ENCODE measurements at places on chromosomes 16 and 17. TPM values are rescaled to one million over a fixed set of nuclear protein-coding genes. Genes with fewer than 3 reads are reported as not detected.

DNA sequence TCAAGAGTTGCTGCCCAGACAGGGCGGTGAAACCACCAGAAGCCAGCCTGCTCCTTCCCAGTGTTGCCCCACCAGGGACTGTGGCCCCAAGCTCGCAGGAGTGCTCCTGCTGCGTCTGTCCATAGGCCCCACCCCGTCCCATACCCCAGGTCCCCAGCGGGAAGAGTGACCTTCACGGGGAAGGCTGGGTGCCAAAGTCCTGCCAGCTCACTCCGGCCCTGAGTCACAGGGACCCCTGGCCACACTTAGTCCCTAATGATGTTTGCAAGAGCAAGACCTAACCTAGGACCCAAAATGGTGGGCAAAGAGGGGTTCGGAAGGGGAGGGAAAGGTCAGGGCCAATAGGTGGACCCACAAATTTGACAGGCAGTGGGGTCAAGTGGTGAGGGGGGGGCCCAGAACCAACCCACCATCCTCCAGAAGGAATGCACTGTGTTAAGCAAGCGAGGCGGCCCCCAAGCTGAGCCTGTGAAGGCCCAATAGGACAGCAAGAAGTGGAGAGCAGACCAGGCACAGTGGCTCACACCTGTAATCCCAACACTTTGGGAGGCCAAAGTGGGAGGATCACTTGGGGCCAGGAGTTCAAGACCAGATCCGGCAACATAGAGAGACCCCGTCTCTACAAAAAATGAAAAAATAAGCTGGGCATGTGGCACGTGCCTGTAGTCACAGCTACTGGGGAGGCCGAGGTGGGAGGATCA lies 3.3 kb downstream of the DOK4 start:
- H3K36me3 ChIP-seq = no peaks in the 10 kb centered on the region
- peak; percentile 38 for DNase-seq
- peaks cover 5% of the 10 kb centered on the region for H3K27me3 ChIP-seq
- H3K4me1 ChIP-seq = peaks cover under 1% of the 10 kb centered on the region
- H3K27ac ChIP-seq = no peak overlapping the region

- H3K4me3 ChIP-seq = no peak overlapping the region
- no peak overlapping the region for H3K27ac ChIP-seq
- no peaks in the 10 kb centered on the region for H3K27me3 ChIP-seq
- H3K36me3 ChIP-seq = peaks cover 21% of the 10 kb centered on the region
Observed at GRCh38 chr17:18101828-18102227, 6.7 kb upstream of the MYO15A start.

DNA sequence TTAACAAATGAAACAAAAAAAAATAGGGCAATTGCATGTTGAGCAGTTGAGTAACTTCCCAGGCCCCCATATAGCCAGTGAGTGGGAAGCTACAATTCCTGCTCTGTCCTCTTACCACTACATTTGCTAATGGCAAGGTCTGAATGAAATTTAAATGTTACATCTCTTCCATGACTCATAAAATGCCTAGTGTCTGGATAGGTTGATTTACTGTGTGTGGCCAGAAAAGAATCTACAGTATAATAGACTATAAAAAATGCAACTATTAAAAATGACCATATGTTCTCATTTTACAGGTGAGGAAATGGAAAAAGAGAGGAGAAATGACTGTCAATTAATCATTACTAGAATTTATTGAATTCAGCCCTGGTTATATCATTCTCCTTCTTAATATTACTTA lies 1199.3 kb downstream of the CDH11 start:
- DNase-seq = no peak
- H3K36me3 ChIP-seq = no peaks in the 10 kb centered on the region
- no peaks in the 10 kb centered on the region for H3K27me3 ChIP-seq

DNA sequence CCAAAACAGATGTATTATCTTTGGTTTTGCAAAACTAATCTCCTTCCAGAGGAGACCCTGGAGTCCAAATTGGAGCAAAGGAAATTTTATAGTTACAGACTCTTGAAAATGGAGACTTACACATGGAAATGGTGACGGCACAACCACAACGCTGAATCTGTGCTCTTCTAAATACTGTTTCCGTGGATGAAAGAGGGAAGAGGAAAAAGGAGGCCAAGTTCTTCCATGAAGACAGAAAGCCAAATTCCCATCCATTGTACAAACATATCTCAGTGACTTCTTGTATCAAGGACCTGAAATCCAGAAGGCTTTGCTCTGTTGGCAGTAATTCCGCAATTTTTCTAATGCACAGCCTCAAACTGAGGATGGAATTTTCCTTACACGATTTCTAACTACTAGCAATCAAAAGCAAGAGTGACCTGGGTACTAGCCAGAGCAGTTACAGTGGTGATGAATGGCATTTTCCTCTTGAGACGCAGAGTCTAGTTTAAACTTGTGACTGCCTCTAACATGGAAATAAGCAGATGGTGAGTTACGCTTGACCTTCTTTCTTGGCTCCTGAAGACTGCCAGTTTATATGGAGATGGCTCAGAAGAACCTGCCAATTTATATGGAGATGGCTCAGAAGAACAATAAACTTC lies 38.5 kb downstream of the VPS53 start:
- no peaks in the 10 kb centered on the region for H3K4me1 ChIP-seq
- peaks cover 24% of the 10 kb centered on the region for H3K36me3 ChIP-seq
- no peak for DNase-seq
- no peak overlapping the region for H3K27ac ChIP-seq
- no peak overlapping the region for H3K4me3 ChIP-seq

GRCh38 chr16:8621572-8622314 lies at the start of gene METTL22:
METTL22 (plus strand) TSS chr16:8621698; CDS start chr16:8625666, 3,968 bp downstream.
- peak within 1 kb of the TSS; percentile 95 for H3K27ac ChIP-seq
- no peaks in the 10 kb centered on the region for H3K4me1 ChIP-seq
- peaks cover 16% of the 10 kb centered on the region for H3K36me3 ChIP-seq
- DNase-seq = peak; percentile 95

DNA sequence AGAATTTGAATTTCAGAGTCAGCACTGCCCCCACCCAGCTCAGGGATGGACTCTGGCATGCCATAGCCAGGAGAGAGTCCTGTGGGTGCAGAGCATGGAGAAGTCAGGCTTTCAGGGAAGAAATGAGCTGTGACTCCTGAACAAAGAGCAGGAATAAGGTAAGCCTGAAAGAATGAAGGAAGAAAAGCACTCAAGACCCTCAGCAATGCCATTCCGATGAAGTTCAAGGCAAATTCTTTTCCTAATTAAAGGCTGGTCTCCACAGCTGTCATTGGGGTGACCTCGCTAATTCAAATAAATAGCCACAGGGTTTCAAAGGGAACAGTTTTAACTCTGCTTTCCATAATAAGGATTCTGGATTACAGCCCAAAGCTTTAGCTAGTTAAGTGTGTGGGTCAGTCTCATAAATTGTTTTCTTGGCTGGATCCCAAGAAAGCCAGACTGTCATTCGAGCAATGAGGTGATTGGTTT lies 31.7 kb downstream of the TOM1L2 start:
- no peak overlapping the region for H3K27ac ChIP-seq
- no peaks in the 10 kb centered on the region for H3K27me3 ChIP-seq
- DNase-seq = no peak
- H3K4me1 ChIP-seq = peaks cover 50% of the 10 kb centered on the region
- H3K4me3 ChIP-seq = no peak overlapping the region

- no peaks in the 10 kb centered on the region for H3K36me3 ChIP-seq
- no peaks in the 10 kb centered on the region for H3K27me3 ChIP-seq
- H3K4me3 ChIP-seq = no peak overlapping the region
- no peaks in the 10 kb centered on the region for H3K4me1 ChIP-seq
Observed at GRCh38 chr16:85498607-85499006, 114.5 kb upstream of the GSE1 start.

- DNase-seq = no peak
- H3K4me1 ChIP-seq = no peaks in the 10 kb centered on the region
- no peaks in the 10 kb centered on the region for H3K27me3 ChIP-seq
- H3K4me3 ChIP-seq = no peak overlapping the region
- H3K27ac ChIP-seq = no peak overlapping the region
Observed at GRCh38 chr16:58937661-58938060, 203.5 kb upstream of the GOT2 start.

GRCh38 chr17:14225254-14225980 lies 11.2 kb downstream of the CDRT15 start:
- no peaks in the 10 kb centered on the region for H3K4me1 ChIP-seq
- H3K27me3 ChIP-seq = no peaks in the 10 kb centered on the region
- no peaks in the 10 kb centered on the region for H3K36me3 ChIP-seq

GRCh38 chr17:42694524-42694923 lies 12.2 kb downstream of the CNTNAP1 start:
- no peak for DNase-seq
- H3K4me1 ChIP-seq = peaks cover 5% of the 10 kb centered on the region
- peaks cover 6% of the 10 kb centered on the region for H3K36me3 ChIP-seq

DNA sequence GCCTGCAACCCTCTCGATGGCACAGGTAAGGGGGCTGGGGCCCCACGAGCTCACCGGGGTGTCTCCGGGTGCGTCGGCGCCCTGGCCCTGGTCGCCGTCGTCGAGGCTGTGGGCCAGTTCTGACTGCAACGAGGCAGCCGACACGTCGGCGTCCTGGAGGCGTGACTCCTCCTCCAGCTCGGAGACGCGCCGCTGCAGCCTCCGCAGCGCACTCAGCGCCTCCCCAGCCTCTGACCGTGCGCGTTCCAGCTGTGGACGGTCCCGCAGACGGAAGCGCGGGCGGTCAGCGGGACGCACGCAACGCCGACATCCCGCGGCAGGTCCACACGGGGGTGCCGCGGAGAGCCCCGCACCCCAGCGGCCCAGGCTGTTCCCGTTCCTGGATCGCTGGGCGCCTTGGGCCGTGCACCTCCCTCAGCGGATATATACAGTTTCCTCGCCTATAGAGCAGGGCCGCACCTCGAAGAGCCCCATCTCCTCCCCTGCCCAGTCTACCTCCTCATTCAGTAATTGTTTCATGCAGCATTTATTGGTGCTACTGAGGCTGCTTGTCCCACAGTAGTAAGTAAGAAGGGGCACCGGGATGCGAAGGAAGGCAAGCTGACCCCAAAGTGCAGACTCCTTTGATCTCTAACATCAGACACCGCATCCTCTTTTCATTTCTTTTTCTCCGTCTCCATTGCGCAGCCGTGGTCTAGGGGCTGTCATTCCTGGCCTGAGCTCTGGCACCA lies 5.8 kb downstream of the THOC6 start:
- peaks cover 26% of the 10 kb centered on the region for H3K27me3 ChIP-seq
- H3K4me1 ChIP-seq = no peaks in the 10 kb centered on the region
- DNase-seq = peak; percentile 50
- no peak overlapping the region for H3K4me3 ChIP-seq
- peaks cover 19% of the 10 kb centered on the region for H3K36me3 ChIP-seq

GRCh38 chr17:27473748-27474609 lies 17.7 kb downstream of the KSR1 start:
- peaks cover 12% of the 10 kb centered on the region for H3K4me1 ChIP-seq
- no peak overlapping the region for H3K27ac ChIP-seq
- H3K4me3 ChIP-seq = no peak overlapping the region
- H3K27me3 ChIP-seq = no peaks in the 10 kb centered on the region

DNA sequence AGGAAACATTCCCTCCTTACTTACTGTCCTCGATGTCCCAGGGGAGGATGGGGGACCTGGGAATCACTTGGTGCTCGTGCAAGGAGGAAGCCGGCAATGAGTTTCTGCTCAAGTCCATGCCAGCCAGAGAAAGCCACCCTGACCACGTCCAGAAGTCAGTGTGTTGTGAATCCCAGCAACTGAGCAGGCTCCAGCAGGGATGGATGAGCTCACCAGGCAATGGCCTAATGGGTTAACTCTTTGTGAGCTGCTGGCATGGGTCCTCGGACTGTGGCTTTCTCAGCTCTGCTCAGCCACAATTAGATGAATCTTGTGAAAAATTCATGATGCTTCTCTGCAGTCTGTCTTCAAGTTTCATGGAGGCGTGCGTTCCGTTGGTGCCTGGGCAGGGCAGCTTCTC lies at the start of gene PIRT:
PIRT (minus strand) TSS at position 167 of the 400 bp plus-strand sequence. CDS start 12,442 bp downstream, outside the sequence.
- H3K27ac ChIP-seq = no peak within 1 kb of the TSS
- no peaks in the 10 kb centered on the region for H3K4me1 ChIP-seq
- H3K27me3 ChIP-seq = no peaks in the 10 kb centered on the region
- no peak within 1 kb of the TSS for H3K4me3 ChIP-seq
- H3K36me3 ChIP-seq = no peaks in the 10 kb centered on the region
- no peak for DNase-seq

DNA sequence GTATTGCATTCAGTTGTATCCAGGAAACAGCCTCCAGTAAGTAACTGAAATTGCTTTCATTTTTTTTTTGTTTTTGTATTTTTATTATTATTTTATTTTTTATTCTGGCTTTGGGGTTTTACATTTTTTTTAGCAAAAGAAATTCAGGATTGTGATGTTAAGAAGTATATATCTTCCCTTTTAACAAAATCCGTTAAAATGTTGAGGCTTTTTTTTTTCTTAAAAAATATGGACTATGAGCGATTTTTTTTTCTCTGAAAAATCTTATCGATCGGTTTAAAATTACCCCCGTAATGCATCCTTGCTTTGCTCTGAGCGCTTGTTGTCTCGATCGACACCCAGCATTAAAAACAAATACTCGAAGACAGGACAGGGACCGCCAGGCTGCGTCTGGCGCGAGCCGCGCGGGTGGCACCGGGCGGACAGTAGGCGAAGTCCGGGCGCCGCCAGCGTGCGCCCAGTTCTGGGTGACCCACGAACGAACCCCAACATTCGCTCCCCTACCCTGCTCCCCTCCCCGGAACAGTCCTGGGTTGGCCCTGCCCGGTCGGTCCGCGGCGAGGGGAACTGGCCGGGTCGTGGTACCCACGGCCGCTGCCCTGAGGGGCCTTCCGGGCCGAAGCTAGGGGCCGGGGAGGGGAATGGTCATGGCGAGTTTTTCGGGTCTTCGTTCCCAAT lies 482 bp downstream of the BAHCC1 start:
- no peaks in the 10 kb centered on the region for H3K27me3 ChIP-seq
- H3K27ac ChIP-seq = peak overlapping the region; percentile 99

DNA sequence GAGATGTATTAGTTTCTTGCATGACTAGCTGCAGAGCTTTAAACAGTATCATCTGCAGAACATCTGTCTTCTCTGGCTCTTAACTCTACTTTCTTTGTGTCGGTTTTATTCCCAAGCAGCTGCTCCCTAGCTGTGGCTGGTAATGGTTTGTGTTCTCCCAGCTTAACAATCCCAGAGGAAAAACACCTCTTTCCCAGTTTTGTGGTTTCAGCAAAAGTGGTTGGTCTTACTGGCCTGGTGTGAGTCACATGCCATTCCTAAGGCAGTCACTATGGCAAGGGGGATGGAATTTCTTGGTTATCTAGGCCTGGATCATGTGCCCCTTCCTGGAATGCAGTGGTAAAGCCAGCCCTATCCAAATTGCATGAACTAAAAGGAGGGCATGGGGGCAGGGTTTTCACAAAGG lies 27.5 kb downstream of the OMG start:
- no peaks in the 10 kb centered on the region for H3K27me3 ChIP-seq
- H3K27ac ChIP-seq = peak overlapping the region; percentile 88
- peak; percentile 88 for DNase-seq
- H3K36me3 ChIP-seq = peaks cover 81% of the 10 kb centered on the region
- H3K4me1 ChIP-seq = no peaks in the 10 kb centered on the region

ASGR1 gene
- 32.6 TPM for total RNA-seq

FAM234A gene
- 123 TPM for total RNA-seq

GCGR gene
- total RNA-seq = 0.52 TPM

KCNAB3 gene
- 6.2 TPM for total RNA-seq

FOXF1 gene
- not detected for total RNA-seq

C16orf54 gene
- not detected for total RNA-seq

DPEP2 gene
- not detected for total RNA-seq

PERCC1 gene
- total RNA-seq = not detected

CIBAR2 gene
- not detected for total RNA-seq

KRT9 gene
- total RNA-seq = not detected

OR2C1 gene
- not detected for total RNA-seq

KCNG4 gene
- not detected for total RNA-seq

All from endodermal cell (in vitro differentiated cells).